ENCODE measurements at places on chromosomes 2 and 18. TPM values are rescaled to one million over a fixed set of nuclear protein-coding genes. Genes with fewer than 3 reads are reported as not detected.

Gene REG3A
- total RNA-seq = not detected

Gene SLC38A11
- not detected for total RNA-seq

Gene ACOXL
- not detected for total RNA-seq

Gene NEU2
- total RNA-seq = not detected

Gene CCDC148
- 0.51 TPM for total RNA-seq
